ENCODE measurements at places on chromosomes 5 and 9. TPM values are rescaled to one million over a fixed set of nuclear protein-coding genes. Genes with fewer than 3 reads are reported as not detected.

Gene ANKRD33B
- total RNA-seq = 9.8 TPM

Gene LRRC14B
- total RNA-seq = not detected

Gene ANKRD20A1
- total RNA-seq = not detected

Gene SPINK13
- not detected for total RNA-seq

Gene SLC25A2
- total RNA-seq = not detected
